ENCODE measurements at places on chromosomes 6 and 20. TPM values are rescaled to one million over a fixed set of nuclear protein-coding genes. Genes with fewer than 3 reads are reported as not detected.

- no peaks in the 10 kb centered on the region for H3K36me3 ChIP-seq
- no peak overlapping the region for H3K27ac ChIP-seq
- H3K4me1 ChIP-seq: no peaks in the 10 kb centered on the region
These were observed 330.3 kb upstream of the PRDM1 start for GRCh38 chr6:105755885-105756284.

AKAP12 gene
- polyA plus RNA-seq: 0.03 TPM

GRCh38 chr6:71589254-71589653, 297.1 kb upstream of the RIMS1 start:
- DNase-seq: no peak
- no peaks in the 10 kb centered on the region for H3K4me1 ChIP-seq
- no peak overlapping the region for H3K27ac ChIP-seq
- H3K4me3 ChIP-seq: no peak overlapping the region

DNA sequence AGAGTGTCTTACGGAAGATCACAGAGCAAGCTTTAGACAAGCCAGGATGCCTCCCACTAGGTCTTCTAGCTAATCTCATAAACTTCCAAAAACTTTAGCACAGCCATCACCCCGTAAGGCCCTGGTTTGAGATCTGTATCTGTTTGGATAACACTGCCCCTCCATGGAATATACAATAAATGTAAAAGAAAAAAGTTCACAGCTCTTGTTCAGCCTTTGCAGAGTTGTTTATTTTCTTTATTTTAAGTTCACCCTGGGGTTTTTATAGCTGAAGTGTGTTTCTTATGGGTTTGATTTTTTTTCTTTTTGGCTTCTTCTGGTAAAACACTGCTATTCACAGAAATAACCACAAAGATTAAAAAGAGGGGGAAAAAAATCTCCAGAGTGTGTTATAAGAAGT, 125.6 kb downstream of the EYA2 start:
- no peak overlapping the region for H3K4me3 ChIP-seq
- H3K4me1 ChIP-seq: no peaks in the 10 kb centered on the region
- no peak overlapping the region for H3K27ac ChIP-seq

GRCh38 chr6:158022749-158023596, 41.3 kb downstream of the SYNJ2 start:
- H3K4me3 ChIP-seq: no peak overlapping the region
- H3K36me3 ChIP-seq: peaks cover 6% of the 10 kb centered on the region
- H3K4me1 ChIP-seq: peaks cover 23% of the 10 kb centered on the region
- DNase-seq: no peak
- no peak overlapping the region for H3K27ac ChIP-seq

GRCh38 chr20:15251171-15251570, 913.8 kb upstream of the FLRT3 start:
- no peak for DNase-seq
- H3K27ac ChIP-seq: no peak overlapping the region
- H3K4me1 ChIP-seq: no peaks in the 10 kb centered on the region

DNA sequence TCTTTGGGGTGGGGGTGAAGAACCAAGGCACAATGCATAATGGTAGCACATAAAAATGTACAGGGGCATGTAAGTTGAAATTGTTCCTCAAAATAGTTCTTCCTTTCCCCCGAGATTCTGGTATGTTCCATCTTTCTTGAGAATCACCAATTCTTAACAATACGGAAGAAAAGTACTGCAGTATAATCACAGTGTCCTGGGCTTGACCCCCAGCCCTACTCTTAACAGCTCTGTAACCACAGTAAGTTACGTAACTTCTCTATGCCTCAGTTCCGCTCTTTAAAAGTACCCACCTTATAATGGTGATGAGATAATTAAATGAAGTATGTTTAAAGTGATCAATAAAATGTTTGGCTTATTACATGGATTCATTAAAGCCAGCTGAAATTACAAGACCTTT, 104.5 kb downstream of the SMLR1 start:
- DNase-seq: no peak
- no peak overlapping the region for H3K4me3 ChIP-seq
- H3K36me3 ChIP-seq: no peaks in the 10 kb centered on the region
- H3K27ac ChIP-seq: no peak overlapping the region

- H3K27ac ChIP-seq: no peak overlapping the region
- H3K36me3 ChIP-seq: no peaks in the 10 kb centered on the region
- no peak for DNase-seq
- H3K4me3 ChIP-seq: no peak overlapping the region
These were observed 59.0 kb upstream of the RNF146 start for GRCh38 chr6:127207591-127208120.

- H3K36me3 ChIP-seq: no peaks in the 10 kb centered on the region
- H3K27ac ChIP-seq: no peak overlapping the region
- H3K4me3 ChIP-seq: no peak overlapping the region
- no peak for DNase-seq
- H3K4me1 ChIP-seq: no peaks in the 10 kb centered on the region
These were observed 26.0 kb upstream of the SCRT2 start for GRCh38 chr20:701401-702129.

- H3K4me3 ChIP-seq: no peak overlapping the region
- H3K4me1 ChIP-seq: no peaks in the 10 kb centered on the region
- H3K27ac ChIP-seq: no peak overlapping the region
- no peaks in the 10 kb centered on the region for H3K36me3 ChIP-seq
- no peak for DNase-seq
These were observed 166.1 kb upstream of the OPRM1 start for GRCh38 chr6:153872946-153873345.

DNA sequence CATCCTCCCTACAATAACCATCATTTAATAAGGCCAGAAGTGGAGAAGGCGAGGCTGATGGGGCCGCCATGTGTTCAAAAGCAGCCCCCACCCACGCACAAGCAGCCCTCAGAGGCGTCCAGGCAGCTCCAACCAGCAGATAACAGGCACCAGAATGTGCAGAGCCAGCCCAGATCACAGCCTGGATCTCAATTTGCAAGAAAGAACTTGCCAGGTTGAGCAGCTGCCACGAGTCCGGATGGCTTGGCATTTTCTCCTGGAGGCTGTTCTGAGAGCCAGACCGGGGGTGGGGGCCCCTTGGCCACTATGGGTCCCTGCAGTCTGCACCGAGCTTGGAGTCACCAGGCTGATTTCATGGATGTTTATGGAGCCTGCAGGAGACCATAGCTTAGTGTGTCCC, 338.1 kb downstream of the PREX1 start:
- no peak overlapping the region for H3K4me3 ChIP-seq
- no peak overlapping the region for H3K27ac ChIP-seq
- no peak for DNase-seq
- no peaks in the 10 kb centered on the region for H3K4me1 ChIP-seq

BCAS4 gene
- 29.3 TPM for polyA plus RNA-seq

DNA sequence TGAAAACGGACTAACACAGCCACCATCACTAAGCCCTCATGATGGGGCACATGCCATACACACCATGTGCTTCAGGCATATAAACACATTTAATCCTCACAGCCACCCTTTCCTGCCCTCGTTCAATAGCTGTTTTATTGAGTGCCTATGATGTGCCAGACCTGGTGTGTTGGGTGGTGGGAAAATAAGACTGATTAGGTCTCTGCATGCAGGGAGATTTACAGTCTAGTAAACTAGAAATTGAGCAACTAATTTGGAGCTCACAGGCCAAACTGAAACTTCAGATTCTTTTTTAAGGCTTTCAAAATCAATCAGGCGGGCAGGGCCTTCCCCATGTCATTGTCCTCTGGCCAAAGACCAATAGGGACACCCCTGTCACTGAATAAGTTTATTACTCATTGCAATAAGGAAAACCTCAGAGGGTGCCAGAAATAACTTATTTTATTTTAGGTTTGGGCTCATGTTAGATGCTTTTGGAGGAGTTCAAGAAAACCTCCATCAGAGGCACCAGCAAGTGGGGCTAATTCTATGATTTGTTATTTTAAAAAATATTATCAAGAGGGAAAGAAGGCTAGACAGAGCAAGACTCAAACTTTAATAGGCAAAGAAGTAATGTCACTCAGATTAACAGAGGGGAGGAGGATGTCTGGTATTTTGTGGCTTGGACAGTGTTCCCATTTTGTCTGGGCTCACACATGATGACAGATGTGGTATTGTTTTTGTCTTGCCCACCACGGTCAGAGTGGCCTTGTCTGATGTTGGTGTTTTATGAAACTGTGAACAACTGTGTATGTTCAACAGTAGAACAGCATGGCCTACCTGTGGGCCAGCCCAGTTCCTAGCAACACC, 12.0 kb downstream of the ZFP64 start:
- H3K27me3 ChIP-seq: no peaks in the 10 kb centered on the region
- no peak overlapping the region for H3K4me3 ChIP-seq
- DNase-seq: no peak
- no peaks in the 10 kb centered on the region for H3K4me1 ChIP-seq

SNX5 gene
- 89.0 TPM for polyA plus RNA-seq
